ENCODE measurements at places on chromosomes 3 and 15.

DNA sequence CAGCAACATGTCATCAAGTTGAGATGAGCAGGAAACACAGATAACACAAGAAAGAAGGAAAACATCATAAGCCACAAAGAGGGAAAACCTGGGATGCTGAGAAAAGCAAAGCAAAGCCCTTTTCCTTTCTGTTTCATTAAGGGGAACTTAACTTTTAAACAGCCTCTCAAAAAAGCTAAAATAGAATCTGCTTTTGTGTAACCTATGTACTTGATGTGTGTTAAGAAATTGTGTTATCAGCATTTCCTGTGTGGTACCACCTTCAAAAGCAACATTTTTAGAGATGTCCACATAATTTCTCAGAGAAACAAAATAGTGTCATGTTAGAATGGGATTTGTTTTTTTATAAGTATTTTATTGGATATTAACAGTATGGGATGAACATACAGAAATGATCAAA, 206.2 kb downstream of the IL20RB start:
- DNase-seq: no peak

DNA sequence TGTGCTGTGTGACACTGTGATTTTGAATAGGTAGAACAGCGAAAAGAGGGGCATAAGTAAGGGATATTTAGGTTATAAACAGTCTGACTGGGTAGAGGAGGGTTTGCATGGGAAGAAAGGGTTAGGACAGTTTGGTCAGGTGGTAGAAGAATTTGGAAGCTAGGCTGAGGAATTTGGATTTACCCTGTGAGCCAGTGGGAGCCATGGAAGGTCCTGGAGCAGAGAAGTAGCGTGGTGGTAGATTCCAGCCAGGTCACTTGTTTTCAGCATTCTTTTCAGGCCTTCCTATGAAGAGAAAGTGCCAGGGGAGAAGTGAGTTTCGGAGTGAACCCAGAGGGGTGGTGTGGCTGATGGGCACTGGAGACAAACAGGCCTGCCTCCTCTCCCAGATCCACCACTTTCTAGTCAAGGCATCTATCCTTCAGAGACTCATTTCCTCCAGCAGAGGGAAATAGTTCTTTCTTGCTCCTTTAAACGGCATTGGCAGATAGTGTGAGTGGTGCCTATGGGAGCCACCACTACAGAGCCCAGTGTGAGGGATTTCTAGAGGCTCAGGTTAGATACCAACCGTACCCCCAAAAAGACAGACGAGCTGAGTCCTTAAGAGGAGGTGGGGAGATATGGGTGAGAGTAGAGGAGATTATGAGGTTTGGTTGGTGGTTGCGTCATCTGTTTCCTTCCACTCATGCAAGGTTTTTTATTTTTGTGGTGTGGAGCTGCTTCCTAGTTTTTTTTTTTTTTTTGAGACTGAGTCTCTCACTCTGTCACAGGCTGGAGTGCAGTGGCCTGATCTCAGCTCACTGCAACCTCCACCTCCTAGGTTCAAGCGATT, 21.2 kb downstream of the PXK start:
- no peak for DNase-seq

DNA sequence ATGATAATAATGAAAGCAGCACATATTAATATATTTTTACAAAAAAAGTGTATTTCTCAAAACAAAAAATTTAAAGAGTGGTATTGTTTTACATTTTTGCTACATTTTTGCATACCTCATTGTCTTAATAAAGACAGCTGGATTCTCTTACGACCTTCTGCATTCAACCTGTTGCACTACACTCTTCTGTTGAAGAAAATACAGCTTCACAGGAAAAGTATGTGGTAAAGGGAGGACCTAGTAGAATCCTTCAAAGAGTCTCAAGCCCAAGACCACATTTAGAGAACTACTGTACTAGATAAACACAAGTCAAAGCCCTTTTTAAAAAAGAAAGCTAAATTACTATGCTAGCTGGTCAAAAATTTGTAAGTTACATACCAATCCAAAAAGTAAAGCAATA, 7.9 kb downstream of the ZNF280D start:
- no peak for DNase-seq

GRCh38 chr15:63387748-63388493, 6.3 kb upstream of the CA12 start:
- DNase-seq: no peak

- no peak for DNase-seq
These were observed 36.5 kb downstream of the SLC6A6 start for GRCh38 chr3:14438929-14439328.

DNA sequence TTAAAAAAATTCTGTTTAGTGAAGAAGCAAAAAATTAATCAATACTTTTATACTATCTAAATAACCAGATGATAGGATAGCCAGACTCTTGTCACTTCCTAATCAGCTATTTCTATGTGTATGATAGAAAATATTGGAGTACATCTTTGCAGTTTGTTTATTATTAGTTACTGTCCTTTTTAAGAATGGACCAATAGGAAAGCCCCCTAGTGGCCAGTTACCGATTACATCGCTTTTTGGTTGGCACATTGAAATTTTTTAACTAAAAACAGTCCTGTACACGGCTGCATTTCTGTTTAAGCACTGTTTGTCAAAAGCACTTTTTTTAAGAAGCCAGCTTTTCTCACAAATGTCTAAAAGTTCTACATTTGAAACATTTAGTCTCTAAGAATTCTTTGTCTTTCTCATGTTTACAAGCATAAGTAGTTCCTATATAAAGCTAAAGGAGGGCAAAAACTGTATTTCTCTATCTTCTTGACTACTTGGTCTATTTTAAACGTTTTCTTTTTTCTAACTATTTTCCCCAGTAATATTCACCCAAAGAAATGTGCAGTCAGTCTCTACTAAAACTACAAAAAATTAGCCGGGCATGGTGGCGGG, 253.2 kb upstream of the LRTM1 start:
- peak; percentile 28 for DNase-seq

- no peak for DNase-seq
These were observed 8.4 kb downstream of the GMNC start for GRCh38 chr3:190854062-190854461.

- no peak for DNase-seq
These were observed 11.8 kb upstream of the MYO5A start for GRCh38 chr15:52540374-52541012.

DNA sequence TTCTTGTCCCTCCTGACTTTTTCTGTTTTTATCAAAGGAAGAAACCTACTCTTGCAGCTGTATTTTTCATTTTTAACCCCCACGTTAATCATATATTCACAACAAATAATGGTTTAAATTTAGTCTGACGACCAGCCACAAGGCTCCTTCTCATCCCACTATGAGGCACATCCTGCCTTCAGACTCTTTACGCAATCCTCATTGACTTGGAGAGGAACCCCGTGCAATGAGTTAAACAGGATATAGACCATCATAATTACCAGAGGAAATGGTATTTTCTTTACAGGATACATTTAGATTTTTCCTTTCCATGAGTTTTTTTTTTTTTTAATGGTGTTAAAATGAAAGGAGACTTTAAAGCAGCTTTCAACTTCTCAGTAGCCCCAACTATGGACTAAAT, 68.5 kb downstream of the WWTR1 start:
- no peak for DNase-seq

DNA sequence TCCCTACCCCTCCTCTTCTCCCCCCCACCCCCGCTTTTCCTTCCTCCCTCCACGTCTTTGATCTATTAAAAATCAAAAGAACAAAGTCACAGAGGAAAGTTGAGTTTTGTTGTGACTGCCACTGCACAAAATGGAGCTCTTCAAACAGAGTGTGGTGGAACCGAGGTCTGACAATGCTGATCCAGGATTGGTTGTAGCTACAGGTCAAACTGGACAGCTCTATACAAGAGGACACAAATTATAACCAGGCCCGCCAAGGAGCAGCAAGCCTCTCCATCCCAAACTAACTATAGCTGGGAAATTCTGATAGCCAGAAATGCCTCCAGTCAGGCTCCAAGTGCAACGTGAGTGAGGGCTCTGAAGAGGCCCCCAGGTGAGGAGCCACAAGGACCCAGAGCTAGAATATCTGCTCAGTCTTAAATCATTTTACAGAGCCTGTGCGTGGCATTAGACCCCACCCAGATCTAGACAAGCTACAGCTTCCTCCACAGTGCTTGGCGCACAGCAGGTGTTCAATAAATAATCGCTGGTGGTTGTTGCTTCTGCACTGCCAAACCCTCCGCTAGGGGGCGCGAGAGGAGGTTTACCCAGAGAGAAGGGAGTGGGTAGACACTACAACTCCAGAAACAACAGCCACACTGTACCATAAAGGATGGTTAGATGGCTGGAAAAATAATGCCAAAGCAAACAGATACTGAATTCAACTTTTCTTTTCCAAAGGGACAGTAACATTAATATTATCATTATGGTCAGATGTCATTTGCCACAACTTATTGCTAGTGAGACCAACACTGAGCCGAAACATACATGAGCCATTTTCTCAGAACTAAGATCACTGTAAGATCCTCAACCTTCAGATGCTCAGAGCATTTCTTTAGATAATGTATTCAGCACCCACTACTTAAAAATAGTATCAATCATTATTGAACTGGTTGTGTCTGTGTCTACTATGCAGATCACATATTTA, 44.6 kb downstream of the ZIC4 start:
- peak; percentile 40 for DNase-seq

DNA sequence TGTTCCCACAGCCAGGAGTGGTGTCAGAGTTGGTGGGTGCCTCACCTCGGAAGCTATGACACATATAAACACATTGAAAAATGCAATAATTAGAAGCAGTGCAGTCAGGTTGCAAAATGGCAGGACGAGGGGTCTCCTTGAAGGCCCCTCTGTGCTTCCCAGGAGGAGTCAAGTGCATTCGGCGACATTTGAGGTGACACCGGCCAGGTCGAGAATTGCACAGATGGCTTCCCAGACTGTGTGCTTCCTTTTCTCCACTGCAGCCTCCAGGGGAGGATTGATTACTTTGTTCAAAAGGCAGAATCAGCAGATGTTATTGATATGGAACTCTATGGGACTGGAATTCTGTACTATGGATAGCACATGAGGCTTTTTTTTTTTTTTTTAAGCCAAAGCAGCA, 163.2 kb downstream of the MINAR1 start:
- DNase-seq: no peak

DNA sequence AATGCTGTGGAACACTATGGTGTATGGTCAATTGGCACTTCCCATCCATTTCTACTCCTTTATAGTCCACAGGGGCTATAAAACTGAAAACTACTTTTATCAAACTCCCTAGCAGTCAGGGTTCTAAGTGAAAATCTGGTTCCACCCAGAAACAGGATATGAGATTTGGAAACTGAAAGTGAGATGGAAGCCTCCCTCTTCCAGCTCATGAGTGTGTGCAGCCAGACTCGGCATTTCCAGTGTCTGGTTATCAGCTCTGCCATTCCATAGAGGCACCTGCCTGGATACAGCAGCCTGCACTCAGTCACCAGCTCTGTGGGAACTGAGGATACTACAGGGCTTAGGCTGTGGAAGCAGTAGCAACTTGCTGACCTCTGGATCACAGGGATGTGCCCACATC, 14.7 kb upstream of the PLA2G4F start:
- DNase-seq: no peak

- DNase-seq: no peak
These were observed 67.5 kb downstream of the TMEM44 start for GRCh38 chr3:194565597-194566190.

GRCh38 chr3:174204765-174205164, 654.4 kb upstream of the NAALADL2 start:
- no peak for DNase-seq
